ENCODE measurements at places on chromosomes 3 and 15. TPM values are rescaled to one million over a fixed set of nuclear protein-coding genes. Genes with fewer than 3 reads are reported as not detected.

The OSTN gene
- total RNA-seq, result not detected

The UBP1 gene
- 65.5 TPM for total RNA-seq

DNA sequence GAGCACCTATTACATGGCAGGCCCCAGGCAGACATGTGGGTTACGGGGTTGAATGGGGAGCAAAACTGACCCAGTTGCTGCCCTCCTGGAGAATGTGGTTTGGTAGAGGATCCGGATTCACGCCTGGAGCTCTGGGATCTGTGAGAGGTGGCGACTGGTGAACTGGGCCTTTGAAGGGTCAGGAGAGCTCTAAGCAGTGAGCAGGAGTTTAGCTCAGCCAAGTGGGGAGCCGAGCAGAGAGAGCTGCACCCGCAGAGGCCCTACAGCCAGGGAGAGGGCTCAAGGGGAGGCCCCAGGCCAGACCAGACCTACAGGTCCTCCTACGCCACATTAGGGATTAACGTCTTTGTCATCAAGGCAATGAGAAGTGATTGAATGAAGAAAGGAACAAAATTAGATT, 179.8 kb upstream of the TLE3 start:
- no peak overlapping the region for H3K4me3 ChIP-seq
- H3K4me1 ChIP-seq, result peaks cover 9% of the 10 kb centered on the region
- no peaks in the 10 kb centered on the region for H3K36me3 ChIP-seq
- no peak for DNase-seq
- peaks cover 5% of the 10 kb centered on the region for H3K27me3 ChIP-seq

GRCh38 chr15:100918690-100919480, at the start of gene LRRK1:
TSS of gene LRRK1 (plus strand) at chr15:100919357. CDS start at chr15:100924633, 5,276 bp downstream.
- no peaks in the 10 kb centered on the region for H3K36me3 ChIP-seq
- H3K27ac ChIP-seq, result peak within 1 kb of the TSS; percentile 14
- H3K4me1 ChIP-seq, result peaks cover 7% of the 10 kb centered on the region
- peaks cover 12% of the 10 kb centered on the region for H3K27me3 ChIP-seq

GRCh38 chr15:40070608-40071218, 31.7 kb upstream of the SRP14 start:
- H3K4me1 ChIP-seq, result peaks cover 13% of the 10 kb centered on the region
- no peaks in the 10 kb centered on the region for H3K27me3 ChIP-seq
- H3K36me3 ChIP-seq, result no peaks in the 10 kb centered on the region
- no peak overlapping the region for H3K4me3 ChIP-seq
- no peak overlapping the region for H3K27ac ChIP-seq

- no peak overlapping the region for H3K4me3 ChIP-seq
- no peaks in the 10 kb centered on the region for H3K36me3 ChIP-seq
- no peaks in the 10 kb centered on the region for H3K27me3 ChIP-seq
- H3K4me1 ChIP-seq, result no peaks in the 10 kb centered on the region
- no peak for DNase-seq
Observed at GRCh38 chr3:2655229-2655701, 454.9 kb downstream of the IL5RA start.

DNA sequence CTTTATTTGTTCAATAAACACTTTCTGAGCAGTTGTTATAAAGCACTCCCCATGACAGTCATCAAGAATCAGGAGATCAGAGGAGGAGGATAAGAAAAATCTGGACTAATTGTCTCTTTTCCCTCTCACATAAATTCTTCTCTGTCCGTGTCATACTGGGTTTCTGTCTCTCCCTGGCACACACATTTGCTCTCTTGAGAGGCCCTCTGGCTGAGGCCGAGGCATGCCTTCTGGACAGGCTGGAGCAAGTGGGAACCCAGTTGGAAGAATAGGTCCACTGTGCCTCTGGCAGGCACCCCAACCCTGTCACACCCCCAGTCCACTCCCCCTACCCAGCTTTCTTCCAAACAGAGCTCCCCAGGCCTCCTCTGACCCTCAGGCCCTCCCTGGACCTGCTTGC, 315.8 kb downstream of the UACA start:
- no peak overlapping the region for H3K27ac ChIP-seq
- peaks cover 60% of the 10 kb centered on the region for H3K27me3 ChIP-seq
- peaks cover 4% of the 10 kb centered on the region for H3K4me1 ChIP-seq

DNA sequence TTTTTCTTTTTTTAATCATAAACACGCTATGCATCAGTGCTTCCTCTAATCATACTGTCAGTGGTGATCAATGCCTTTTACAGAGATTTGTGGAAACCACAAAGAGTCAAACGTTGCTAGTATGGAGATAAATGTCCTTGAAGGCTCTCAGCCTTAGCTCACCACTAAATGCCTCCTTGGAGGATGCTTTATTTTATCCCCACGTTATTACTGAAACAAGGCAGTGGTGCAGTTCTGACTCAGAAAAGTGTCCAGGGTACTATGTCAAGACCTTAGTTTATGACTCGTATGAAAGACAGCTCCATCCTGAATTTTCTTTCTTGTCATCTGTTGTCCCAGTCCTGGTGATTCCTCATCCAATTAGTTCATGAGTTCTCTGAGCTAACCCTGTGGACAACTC, 1146.7 kb downstream of the IGSF11 start:
- H3K4me1 ChIP-seq, result no peaks in the 10 kb centered on the region
- no peaks in the 10 kb centered on the region for H3K36me3 ChIP-seq
- no peak overlapping the region for H3K27ac ChIP-seq
- H3K4me3 ChIP-seq, result no peak overlapping the region
- H3K27me3 ChIP-seq, result no peaks in the 10 kb centered on the region
